SJSA1 (cell line): ENCODE measurements at places on chromosomes 1 and 21. TPM values are rescaled to one million over a fixed set of nuclear protein-coding genes. Genes with fewer than 3 reads are reported as not detected.

The TXNDC12 gene
- total RNA-seq: 69.7 and 100 TPM in 2 replicates

The EBNA1BP2 gene
- 235 and 270 TPM in 2 replicates for total RNA-seq

The FCN3 gene
- total RNA-seq: not detected in 2 replicates

The SH3BP5L gene
- total RNA-seq: 26.1 and 34.1 TPM in 2 replicates

The BEND5 gene
- not detected in 2 replicates for total RNA-seq

The MYBPH gene
- total RNA-seq: not detected in 2 replicates

The PEAR1 gene
- total RNA-seq: 0.53 and 1.0 TPM in 2 replicates

The IGSF9 gene
- 0.16 TPM in 1 of 2 replicates, not detected in the other for total RNA-seq

The FMO2 gene
- total RNA-seq: not detected in 2 replicates

The OR10Z1 gene
- total RNA-seq: not detected in 2 replicates

The GPR52 gene
- total RNA-seq: 0.24 and 1.3 TPM in 2 replicates

The SLC37A1 gene
- 2.1 and 5.2 TPM in 2 replicates for total RNA-seq

The HRNR gene
- total RNA-seq: 0.03 TPM in 1 of 2 replicates, not detected in the other

The CCDC17 gene
- 0.34 TPM in 1 of 2 replicates, not detected in the other for total RNA-seq

The FCER1G gene
- 1.1 TPM in 1 of 2 replicates, not detected in the other for total RNA-seq

The SNRPE gene
- total RNA-seq: 132 and 160 TPM in 2 replicates

The KCND3 gene
- 0.25 TPM in 1 of 2 replicates, not detected in the other for total RNA-seq

The C1QTNF12 gene
- 0.25 and 1.8 TPM in 2 replicates for total RNA-seq

The SPRR3 gene
- not detected in 2 replicates for total RNA-seq

The AXDND1 gene
- total RNA-seq: 0.53 TPM in 1 of 2 replicates, not detected in the other

The ITLN2 gene
- not detected in 2 replicates for total RNA-seq

The CXADR gene
- total RNA-seq: 0.08 TPM in 1 of 2 replicates, not detected in the other

The SYPL2 gene
- total RNA-seq: 0.11 TPM in 1 of 2 replicates, not detected in the other

The UBE2G2 gene
- total RNA-seq: 74.7 and 110 TPM in 2 replicates

The DNAI4 gene
- total RNA-seq: 0.91 and 2.6 TPM in 2 replicates

The ST6GALNAC5 gene
- not detected in 2 replicates for total RNA-seq

The F3 gene
- 54.7 and 63.4 TPM in 2 replicates for total RNA-seq

The RGS18 gene
- total RNA-seq: not detected in 2 replicates

The CCDC190 gene
- 2.8 and 5.5 TPM in 2 replicates for total RNA-seq

The SHE gene
- not detected in 2 replicates for total RNA-seq

The GJA8 gene
- not detected in 2 replicates for total RNA-seq

The ADAMTS4 gene
- not detected in 2 replicates for total RNA-seq

The SAMD11 gene
- 232 and 256 TPM in 2 replicates for total RNA-seq

The CBS gene
- total RNA-seq: 17.9 and 34.2 TPM in 2 replicates

The CRP gene
- not detected in 2 replicates for total RNA-seq

The TENT5C gene
- 0.53 and 0.92 TPM in 2 replicates for total RNA-seq

The IL20 gene
- total RNA-seq: 0.25 and 0.53 TPM in 2 replicates

The DDOST gene
- total RNA-seq: 249 and 352 TPM in 2 replicates

The SUMO3 gene
- total RNA-seq: 137 and 173 TPM in 2 replicates

The OR10J1 gene
- total RNA-seq: not detected in 2 replicates

The UBXN10 gene
- not detected in 2 replicates for total RNA-seq

The MLLT11 gene
- 23.7 and 26.5 TPM in 2 replicates for total RNA-seq

The ANGPTL7 gene
- not detected in 2 replicates for total RNA-seq

The CD53 gene
- not detected in 2 replicates for total RNA-seq

The CAMSAP2 gene
- 19.8 and 35.1 TPM in 2 replicates for total RNA-seq

The RBM11 gene
- not detected in 2 replicates for total RNA-seq

The OR6N1 gene
- not detected in 2 replicates for total RNA-seq

The USH2A gene
- total RNA-seq: not detected in 2 replicates

The KRTAP24-1 gene
- not detected in 2 replicates for total RNA-seq

The DNASE2B gene
- total RNA-seq: not detected in 2 replicates

The CDC42BPA gene
- total RNA-seq: 46.4 and 52.8 TPM in 2 replicates

The ZC3H11A gene
- 73.5 and 99.3 TPM in 2 replicates for total RNA-seq

The HPCAL4 gene
- 0.06 and 0.13 TPM in 2 replicates for total RNA-seq

The MAB21L3 gene
- not detected in 2 replicates for total RNA-seq

The SLC19A2 gene
- total RNA-seq: 10.3 and 13.2 TPM in 2 replicates
